ENCODE measurements at places on chromosomes 2 and 18.

DNA sequence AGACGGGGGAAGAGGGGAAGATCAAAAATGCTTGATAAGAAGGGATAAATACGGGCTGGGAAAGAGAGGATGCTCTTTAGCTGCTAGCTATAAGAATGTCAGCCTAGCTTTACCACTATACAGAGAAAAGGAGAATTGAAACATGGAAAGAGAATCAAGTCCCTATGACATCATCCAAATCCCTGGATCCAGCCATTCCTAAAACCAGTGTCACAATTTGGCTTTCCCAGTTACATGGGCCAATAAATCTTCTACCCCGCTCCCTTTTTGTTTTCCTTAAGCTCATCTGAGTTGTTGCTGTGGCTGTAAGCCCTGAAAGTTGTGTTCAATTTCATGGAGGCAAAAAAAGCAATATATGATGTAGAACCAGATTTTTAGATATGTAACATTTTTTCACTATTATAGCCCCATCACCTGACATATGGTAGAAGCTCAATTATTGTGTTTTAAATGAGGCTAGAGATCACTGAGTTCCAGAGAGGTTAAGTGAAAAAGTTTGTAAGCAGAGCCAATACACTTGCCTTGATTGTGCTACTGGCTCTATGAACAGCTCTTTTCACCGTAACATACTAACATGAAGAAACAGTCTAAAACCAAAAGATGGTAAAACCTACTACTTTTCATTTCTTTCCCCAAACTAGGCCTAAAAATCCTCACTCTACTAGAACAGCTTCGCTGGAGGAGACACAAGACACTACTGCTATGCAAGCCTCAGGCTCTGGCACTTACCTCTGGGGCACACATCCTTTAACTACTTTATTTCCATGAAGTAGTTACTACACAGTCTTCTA lies 4.3 kb downstream of the HNRNPLL start:
- DNase-seq: no peak

GRCh38 chr2:189008555-189009262 lies 34.5 kb downstream of the COL3A1 start:
- no peak for DNase-seq

GRCh38 chr2:150591496-150592285 lies 104.2 kb upstream of the RND3 start:
- DNase-seq: no peak

GRCh38 chr18:68854786-68855391 lies 57.0 kb downstream of the CCDC102B start:
- DNase-seq: no peak

- DNase-seq: no peak
Observed at GRCh38 chr2:215780907-215781685, 232.3 kb downstream of the MREG start.

- DNase-seq: no peak
Observed at GRCh38 chr2:27712522-27712921, 48.8 kb downstream of the SLC4A1AP start.

- DNase-seq: no peak
Observed at GRCh38 chr2:37616677-37617005, 54.8 kb downstream of the CDC42EP3 start.

GRCh38 chr2:33426666-33427231 lies 49.7 kb upstream of the RASGRP3 start:
- no peak for DNase-seq

DNA sequence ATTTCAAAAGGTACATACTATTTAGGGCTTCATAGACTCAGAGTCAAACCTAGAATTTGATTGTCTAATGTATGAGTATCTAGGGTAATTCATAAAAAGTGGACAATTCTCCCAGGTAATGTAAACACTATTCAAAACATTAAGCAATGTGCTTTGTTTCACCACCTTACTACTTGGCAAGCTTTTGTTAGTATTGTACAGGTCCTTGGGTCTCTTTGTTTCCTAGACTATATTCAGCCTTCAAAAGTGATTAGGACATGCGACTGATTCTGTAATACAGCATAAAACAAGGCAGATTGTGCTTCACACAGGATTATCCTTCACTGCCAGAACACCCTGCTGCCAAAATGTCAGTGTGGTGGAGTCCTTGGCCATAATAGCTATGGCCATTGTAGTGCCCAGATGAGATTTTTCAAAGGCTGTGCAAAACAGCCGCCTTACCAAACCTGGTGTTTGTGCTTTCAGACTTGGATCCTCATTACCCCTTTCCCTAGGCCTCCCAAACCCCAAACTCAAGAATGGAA lies 90.1 kb upstream of the CAVIN2 start:
- no peak for DNase-seq

- DNase-seq: no peak
Observed at GRCh38 chr2:159961451-159961850, 101.0 kb downstream of the PLA2R1 start.

- no peak for DNase-seq
Observed at GRCh38 chr18:69691008-69691760, 256.5 kb downstream of the CD226 start.

DNA sequence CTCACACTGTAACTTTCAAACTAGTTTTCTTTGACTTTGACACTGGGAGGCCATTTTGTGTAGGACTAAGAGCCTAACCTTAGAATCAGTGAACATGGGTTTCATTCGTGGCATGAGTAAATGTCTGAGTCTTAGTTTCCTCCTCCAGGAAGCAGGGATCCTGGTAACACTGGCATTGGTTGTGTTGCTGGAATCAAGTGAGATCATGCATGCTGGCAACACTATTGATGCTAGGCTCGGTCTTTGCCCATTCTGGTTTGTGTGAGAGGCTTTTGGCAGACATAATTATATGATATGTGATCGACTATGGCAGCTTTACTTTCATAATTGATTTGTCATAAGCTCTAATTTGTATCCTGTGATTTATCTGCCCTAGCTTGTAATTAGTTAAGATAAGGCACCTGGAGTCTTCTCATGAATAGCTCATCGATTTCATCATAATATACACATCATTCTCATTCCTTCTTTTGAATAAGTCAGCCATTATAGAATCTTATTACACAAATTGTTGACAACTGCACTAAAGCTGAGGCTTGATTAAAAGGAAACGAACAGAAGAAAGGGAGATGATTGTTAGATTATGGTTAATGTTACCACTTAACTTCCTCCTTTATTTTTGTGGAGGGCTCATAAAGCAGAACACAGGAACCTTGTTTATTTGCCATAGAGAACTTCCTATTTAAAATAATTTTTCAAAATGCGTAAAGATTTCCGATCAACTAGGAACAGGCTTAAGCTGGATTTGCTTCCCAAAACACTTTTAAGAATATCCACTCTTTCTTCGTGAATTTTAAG lies 12.6 kb downstream of the PPP1R1C start:
- DNase-seq: no peak

DNA sequence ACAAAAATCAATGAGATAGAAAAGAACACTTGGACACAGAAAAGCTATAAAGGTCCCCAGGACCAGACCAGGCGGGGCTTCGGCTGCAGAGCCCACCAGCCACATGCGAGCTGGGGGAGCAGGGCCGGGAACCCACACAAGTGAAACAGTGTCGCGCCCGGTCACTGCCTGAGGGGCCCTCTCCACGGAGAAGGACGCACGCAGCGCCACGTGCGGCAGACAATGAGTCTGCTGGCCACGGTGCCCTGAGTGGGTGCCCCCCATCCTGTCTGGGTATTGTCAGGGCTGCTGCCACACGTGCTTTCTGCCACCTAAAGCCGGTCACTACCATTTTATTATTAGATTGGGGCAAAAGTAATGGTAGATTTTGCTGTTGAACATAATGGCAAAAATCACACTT lies 207.9 kb upstream of the HDAC4 start:
- no peak for DNase-seq

GRCh38 chr2:72834596-72834995 lies 8.8 kb upstream of the EXOC6B start:
- DNase-seq: no peak

- no peak for DNase-seq
Observed at GRCh38 chr2:290090-290722, 2.3 kb upstream of the ALKAL2 start.

DNA sequence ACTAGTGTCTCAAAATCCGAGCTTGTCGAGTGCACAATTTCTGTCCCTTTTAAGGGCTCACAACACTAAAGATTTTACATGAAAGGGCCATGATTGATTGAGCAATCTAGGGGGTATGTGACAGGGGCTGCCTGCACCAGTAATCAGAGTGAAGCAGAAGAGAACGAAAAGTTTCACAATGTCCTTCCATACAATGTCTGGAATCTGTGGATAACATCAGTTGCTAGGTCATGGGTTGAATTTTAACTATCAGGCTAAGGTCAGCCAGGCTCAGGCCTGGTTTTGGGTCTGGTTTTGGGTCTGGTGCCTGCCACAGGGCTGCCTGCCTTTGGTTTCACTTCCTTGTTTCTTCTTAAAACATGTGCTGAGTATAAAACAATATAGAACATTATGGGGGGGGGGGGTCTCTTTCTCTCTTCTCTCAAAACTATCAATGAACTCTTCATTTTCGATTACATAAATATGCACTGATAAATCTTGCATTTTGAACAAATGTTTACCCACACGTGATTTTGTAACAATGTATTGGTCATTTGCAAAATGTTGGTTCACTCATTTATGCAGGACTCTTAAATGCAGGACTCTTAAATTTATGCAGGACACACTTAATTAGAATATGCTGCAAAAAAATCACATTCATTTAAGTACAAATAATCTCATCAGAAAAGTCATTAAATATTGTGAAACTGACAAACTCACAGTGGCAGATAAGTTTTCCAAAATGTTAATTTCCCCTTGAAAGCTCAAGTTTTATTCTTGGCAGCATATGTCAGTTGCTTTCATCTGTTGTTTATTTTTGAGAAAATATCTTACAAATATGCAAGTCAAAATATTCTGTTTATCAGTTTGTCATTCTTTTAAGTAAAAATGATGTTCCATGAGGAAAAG lies 290.5 kb upstream of the KYNU start:
- no peak for DNase-seq

GRCh38 chr18:69559604-69560003 lies 158.9 kb downstream of the DOK6 start:
- no peak for DNase-seq

- DNase-seq: no peak
Observed at GRCh38 chr2:138922973-138923563, 142.9 kb upstream of the NXPH2 start.

DNA sequence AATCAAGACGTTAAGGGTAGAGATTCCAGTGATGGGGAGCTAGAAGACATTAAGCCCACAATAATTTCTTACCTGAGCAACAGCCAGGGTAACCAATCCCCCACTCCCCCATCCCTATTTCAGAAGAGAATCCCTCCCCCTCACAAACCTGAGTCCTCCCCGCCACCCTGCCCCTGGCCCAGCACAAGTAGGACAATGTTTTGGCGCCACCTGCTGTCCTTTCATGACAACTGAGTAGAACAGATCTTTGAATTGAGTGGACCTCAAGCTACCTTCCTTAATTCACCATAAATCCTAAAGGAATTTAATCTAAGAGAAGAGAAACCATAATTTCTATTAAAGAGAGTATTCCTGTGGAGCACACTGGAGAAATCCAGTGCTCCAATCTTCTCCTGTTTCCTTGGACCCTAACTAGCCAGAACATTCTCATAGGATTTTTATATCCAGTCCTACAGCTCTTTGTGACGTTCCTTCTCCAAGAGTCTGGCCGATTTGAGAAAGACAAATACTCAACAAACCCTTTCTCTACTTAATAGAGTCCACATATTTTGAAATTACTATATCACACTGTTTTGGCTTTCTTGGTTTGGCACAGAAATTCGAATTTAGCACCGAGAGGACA lies 41.1 kb downstream of the NHEJ1 start:
- peak; percentile 24 for DNase-seq

- no peak for DNase-seq
Observed at GRCh38 chr2:2015646-2016045, 271.3 kb upstream of the PXDN start.

- no peak for DNase-seq
Observed at GRCh38 chr2:58186501-58186900, 54.6 kb downstream of the FANCL start.

- no peak for DNase-seq
Observed at GRCh38 chr2:170505631-170506275, 209.4 kb upstream of the SP5 start.

- no peak for DNase-seq
Observed at GRCh38 chr2:48826986-48827385, 71.5 kb upstream of the LHCGR start.

DNA sequence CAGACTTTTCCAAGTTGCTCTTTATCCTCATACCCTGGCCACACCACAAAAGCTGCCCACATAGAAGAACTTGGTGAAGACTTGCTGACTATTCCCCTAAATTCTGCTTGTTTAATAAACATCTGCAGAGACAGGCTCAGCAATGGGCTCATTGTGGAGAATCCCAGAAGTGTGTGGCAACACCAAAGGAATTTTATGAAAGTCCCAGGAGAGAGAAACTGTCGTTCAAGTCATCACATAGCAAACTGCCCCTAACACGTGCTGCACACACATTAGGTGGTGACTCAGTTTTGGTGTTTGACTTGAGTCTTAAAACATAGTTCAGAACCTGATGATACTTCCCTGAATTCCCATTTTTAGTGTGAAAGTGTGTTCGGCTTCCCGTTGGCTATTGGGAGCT lies 38.6 kb downstream of the CYP1B1 start:
- DNase-seq: no peak

- DNase-seq: peak; percentile 85
Observed at GRCh38 chr2:158456309-158457066, at the start of the genes CCDC148 and PKP4. CCDC148 (minus strand) TSS chr2:158456753; CDS start chr2:158456439, 314 bp downstream. PKP4 (plus strand) TSS chr2:158456952; CDS start chr2:158533185, 76,233 bp downstream.

DNA sequence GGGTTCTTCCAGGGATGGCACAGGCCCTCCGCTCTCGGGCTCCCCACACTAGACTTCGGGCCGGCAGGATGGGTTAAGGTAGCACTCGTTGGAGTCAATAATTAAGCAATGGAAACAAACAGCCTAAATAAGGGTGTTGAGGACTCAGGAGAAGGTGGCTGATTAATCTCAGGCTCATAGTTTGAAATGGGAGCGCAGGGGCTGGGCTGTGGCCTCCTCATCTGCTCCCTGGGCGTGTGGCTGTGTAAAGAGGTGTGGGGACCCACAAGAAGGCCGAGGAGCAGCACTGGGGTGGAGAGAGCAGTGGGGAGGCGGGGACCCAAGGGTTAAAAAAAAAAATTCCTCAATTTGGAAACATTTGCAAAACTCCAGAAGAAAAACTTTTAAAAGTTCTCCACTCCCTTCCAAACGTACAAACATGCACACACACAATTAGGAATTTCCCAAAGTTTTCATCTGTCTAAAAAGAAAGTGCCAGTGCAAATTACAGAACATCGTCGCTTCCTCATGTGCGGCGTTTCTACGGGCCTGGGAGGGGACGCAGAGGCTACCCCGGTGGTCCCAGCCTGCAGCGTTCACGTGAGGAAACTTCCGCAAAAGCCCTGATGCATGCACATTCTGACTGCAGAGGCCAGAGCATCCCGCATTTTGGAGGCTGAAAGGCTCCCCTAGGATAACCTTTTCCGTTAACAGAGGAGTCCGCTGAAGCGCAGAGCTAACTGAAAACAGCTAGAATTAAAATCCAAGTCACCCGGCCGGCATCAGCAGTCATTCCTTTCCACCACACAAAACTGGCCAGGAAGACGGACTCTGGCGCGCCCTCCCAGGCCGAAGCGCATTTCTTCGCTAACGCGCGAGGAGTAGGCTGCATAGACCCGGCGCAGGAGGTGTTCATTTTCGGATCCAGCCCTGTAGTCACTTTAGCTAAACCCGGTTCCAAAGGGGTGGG lies 1.0 kb upstream of the TUBB6 start:
- no peak for DNase-seq

All from caudate nucleus (tissue), 63 donors.